ENCODE measurements at places on chromosomes 16 and 17. TPM values are rescaled to one million over a fixed set of nuclear protein-coding genes. Genes with fewer than 3 reads are reported as not detected.

GRCh38 chr17:81681672-81682071 lies 1.9 kb downstream of the ARL16 start:
- DNase-seq: peak; percentile 6

Gene C17orf100
- 0.33 TPM for total RNA-seq

Gene NPEPPS
- total RNA-seq: 144 TPM

Gene PDE6G
- total RNA-seq: not detected

DNA sequence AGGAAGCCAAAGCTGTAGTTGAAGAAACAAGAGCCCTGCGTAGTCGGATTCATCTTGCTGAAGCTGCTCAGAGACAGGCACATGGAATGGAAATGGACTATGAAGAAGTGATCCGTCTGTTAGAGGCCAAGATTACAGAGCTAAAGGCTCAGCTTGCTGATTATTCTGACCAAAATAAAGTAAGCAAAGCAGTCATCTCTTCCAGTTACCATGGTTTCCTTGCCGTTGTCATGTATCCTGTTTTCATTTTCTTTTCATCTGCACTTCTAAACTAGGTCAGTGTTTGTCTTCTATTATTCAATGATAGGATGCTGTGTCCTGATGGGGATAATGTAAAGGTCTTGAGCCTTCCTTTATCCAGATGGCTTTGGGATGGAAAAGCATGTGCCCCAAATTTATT lies 104.3 kb downstream of the STXBP4 start:
- DNase-seq: no peak

GRCh38 chr17:32174889-32175288 lies 32.6 kb downstream of the RHOT1 start:
- no peak for DNase-seq

DNA sequence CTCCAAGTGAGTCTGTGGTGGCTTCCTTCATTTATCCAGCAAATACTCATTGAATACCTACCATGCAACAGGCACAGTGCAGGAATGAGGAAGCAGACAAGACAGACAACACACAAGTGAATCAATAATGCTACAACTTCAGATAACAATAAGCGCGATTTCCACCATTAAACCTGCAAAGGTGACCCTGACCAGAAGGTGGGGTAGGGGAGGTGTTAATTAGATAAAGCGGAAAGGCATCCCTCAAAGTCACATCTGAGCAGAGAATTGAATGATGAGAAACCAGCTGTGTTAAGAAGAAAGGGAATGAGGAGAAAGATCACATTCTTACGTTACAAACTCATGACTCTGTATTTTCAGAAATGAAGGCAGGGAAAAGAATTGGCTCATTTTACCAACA lies 26.3 kb downstream of the ZZEF1 start:
- no peak for DNase-seq

DNA sequence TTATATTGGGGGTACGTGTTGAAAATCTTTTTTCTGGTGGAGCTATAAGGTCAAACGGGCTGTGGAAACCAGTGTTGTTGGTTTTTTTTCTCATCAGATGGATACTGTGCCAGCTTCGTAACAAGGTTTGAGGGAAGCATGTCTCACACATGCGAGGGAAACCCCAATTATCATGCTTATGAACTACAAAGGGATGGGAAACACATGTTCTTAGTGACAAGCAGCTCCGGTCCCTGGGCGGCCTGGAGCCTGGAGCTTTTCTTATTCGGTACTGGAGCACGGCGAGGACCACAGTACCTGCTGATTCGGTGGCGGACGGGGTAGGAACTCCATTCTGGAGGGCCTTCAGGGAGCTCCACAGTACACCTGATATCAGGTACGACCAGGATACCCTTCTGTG lies 12.5 kb downstream of the SLC43A2 start:
- DNase-seq: no peak

DNA sequence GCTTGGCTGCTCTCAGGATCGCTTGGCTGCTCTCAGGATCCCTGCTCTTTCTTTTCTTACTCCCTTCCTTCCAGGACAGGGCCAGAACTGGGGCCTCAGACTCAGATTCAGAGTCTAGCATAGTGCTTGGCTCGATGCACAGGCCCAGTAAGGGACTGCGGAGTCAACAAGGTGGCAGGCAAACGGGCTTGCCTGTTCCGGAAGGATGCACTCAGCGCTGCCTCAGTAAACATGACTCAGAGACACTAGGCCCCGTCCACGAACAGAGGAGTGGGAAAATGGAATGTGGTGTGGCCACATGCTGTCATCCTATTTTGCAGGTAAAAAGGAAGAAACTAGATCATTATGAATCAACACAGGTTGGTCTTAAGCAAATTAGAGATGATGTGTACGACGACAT lies 9.8 kb downstream of the SPHK1 start:
- no peak for DNase-seq

Gene TAC4
- total RNA-seq: not detected

Gene SSTR5
- total RNA-seq: not detected

DNA sequence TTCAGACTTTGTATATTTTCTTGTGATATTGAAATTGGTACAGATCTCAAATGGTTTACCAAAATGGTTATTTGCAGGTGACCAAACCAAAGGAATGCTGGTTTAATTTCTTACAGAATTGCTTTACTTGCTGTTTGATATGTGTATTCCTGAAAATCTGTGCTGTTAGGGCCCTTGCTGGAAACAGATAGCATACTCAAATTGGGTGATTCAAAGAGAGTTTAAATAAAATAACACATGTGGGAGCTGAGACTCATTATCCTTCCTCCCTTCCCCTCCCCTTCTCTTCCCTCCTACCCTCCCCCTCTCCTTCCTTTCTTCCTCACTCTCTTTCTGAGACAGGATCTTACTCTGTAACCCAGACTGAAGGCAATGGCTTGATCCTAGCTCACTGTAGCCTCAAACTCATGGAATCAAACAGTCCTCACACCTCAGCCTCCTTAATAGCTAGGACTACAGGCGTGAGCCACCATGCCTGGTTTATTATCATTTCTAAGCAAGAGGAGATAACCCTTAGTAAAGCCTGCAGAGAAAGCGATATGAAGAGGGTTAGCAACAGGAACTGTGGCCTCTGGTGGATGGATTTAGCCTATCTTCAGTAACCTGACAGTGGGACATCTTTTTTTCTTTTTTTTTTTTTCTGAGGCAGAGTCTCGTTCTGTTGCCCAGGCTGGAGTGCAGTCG lies 141.9 kb downstream of the BCAS3 start:
- DNase-seq: no peak

Gene MYH2
- total RNA-seq: not detected

Gene CCDC137
- total RNA-seq: 6.2 TPM

- DNase-seq: no peak
Observed at GRCh38 chr16:58346831-58347371, 45.4 kb upstream of the GINS3 start.

All from fibroblast of lung (primary cell).